Hindlimb muscle (tissue), 1 donor: ENCODE measurements at places on chromosomes 6 and 20.
A peak's percentile ranks its signal among the peaks of the same experiment; 100 is the strongest.

DNA sequence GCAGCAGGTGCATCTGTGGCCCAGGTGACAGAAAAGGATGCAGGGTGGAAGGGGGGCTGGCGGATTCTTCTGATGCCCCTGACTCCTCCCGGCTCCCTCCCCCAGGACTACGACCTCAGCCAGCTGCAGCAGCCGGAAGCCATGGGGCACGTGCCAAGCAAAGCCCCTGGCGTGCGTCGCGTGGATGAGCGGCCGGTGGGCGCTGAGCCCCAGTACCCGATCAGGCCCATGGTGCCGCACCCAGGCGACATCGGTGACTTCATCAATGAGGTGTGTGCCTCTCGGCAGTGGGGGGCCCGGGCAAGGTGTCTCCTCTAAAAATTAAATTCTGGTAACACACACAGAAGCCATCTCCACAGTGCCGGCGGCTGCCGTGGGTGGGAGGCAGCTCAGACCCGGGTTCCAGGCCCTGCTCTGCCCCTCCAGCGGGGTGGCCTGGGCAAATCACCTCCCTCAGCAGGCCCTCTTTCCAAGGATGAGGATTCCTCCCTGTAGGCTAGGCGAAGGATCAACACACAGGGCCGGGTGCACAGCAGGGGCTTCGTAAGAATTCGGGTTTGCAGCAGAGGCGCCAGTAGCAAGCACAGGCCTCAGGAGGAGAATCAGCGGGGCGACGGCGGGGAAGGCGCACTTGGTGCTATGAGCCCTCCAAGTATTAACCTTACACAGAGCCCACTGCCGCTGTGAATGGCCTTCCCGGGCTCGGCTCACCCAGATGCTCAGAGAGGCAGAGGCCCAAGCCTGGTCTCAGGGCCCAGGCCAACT lies 131.5 kb downstream of the TAF4 start:
- DNase-seq, result no peak

DNA sequence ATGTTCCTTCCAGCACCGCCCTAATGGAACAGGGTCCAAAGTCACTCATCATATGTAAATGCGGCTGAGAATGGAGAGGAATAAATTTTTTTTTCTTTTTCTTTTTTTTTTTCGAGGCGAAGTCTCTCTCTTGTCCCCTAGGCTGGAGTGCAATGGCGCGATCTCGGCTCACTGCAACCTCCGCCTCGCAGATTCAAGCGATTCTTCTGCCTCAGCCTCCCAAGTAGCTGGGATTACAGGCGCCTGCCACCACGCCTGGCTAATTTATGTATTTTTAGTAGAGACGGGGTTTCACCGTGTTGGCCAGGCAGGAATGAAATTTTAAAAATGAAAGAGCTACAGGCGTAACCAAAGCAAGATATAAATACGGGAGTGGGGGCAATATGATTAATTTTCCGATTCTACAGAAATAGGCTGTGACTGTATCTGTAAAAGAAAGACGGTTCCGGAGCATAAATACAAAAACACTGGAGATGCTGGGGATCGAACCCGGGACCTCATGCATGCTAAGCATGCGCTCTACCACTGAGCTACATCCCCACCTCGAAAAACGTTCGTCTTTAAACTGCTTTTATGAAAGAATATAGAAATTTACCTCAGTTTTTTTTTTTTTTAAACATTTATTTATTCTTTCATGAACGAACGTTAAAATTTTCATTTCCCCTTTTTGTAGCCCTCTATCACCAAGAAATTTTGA lies 132.2 kb downstream of the GPX5 start:
- DNase-seq, result peak; percentile 77

GRCh38 chr20:39775110-39775509 lies 813.0 kb downstream of the DHX35 start:
- DNase-seq, result no peak

GRCh38 chr6:21742238-21742660 lies 148.7 kb downstream of the SOX4 start:
- DNase-seq, result no peak

DNA sequence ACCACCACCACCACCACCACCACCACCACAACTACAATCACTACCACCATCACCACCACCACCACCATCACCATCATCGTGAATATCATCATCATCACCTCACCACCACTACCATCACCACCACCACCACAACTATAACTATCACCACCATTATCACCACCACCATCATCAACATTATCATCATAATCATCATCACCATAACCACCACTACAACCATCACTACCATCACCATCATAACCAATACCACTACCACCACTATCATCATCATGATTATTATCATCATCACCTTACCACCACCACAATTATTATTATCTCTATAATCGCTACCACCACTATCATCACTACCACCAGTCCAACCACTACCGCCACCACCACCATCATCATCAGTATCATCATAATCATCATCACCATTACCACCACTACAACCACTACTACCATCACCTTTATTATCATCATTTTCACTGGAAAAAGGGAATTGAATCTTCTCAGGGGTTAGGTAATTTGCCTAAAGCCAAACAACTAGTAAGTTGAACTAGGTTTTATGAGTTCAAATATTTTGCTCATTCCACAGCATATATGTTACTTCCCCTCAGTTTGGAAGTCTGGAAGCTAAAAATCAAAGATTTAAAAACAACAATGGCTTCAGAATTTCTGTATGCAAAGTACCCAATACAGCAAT lies 8.3 kb downstream of the RIPOR2 start:
- DNase-seq, result no peak

DNA sequence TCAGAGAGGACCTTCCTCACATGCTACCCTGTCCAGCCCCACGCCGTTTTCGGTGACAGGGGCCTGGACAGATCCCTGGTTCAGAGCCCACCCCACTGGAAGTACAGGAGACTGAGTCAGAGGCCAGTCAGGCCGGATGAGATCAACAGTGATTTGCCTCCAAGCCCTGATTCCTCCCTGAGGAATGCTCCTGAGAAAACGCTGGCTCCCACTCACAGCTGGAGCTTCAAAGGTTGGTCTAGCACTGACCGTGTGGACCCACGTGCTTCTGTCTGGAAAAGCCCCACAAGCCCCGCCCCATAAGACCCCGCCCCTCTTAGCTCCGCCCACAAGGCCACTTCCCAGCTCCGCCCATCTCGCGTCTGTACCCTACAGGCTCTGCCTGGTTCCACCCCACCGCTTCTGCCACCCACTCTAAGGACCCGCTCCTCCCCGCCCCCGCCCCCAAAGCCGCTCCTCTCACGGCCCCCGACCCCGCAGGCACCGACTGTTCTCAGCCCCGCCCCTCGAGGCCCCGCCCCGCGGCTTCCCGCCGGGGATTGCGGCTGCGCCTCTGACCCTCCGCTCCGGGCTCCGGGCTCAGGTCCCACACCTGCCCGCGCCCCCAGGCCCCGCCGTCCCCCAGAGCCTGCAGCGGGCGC lies 64.9 kb upstream of the BHLHE23 start:
- no peak for DNase-seq

- no peak for DNase-seq
Observed at GRCh38 chr6:31721351-31722020, at the start of gene LY6G6C. LY6G6C (minus strand) TSS chr6:31721746; CDS start chr6:31721679, 67 bp downstream.

GRCh38 chr20:13432126-13432525 lies 206.6 kb downstream of the TASP1 start:
- DNase-seq, result no peak

DNA sequence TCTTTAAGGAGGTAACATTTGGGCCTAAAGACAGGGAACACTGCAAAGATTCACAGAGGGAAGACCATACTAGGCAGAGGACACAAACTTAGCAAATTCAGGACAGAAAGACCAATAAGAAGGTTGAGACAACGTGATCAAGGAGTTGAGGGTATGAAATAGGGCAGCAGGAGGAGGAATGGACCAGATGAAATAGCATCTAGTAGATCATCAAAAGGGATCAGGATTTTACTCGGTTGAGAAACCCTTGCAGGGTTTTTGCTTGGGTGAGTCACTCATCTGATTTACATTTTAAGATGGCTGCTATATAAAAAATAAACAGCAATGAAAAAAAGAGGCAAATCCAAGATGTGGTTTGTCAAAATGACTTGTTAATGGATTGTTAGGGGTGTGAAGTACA lies 4.7 kb downstream of the BCLAF1 start:
- DNase-seq, result no peak

DNA sequence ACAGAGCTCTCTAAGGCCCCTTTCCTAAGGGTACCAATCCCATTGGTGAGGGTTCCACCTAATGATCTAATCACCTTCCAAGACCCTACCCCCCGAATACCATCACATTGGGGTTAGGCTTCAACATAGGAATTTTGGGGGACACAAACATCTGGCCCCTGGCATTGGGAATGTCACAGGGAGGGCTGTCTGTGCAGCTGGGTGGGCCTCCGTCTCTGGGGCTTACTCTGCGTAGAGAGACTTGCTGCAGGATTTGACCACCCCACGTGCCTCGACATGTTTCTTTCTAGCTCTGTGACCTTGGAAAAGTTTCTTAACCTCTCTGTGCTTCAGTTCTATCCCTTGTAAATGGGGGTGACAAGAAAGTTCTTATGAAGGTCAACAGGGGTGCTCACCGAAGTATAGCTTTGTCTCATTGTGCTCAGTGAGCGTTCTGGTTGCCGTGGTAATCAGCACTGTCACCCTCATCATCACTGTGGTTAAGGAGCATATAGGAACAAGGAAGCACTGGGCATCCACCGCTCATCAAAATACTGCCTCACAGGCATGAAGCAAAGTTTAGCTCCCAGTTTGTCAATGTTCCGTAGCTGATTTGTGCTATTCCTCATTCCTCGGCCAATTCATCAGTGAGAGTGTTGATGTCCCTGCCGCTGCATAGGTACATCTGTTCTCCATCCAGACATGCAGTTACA lies 152.8 kb downstream of the SYCP2 start:
- no peak for DNase-seq

GRCh38 chr6:35557239-35557638 lies 44.5 kb upstream of the TULP1 start:
- no peak for DNase-seq

DNA sequence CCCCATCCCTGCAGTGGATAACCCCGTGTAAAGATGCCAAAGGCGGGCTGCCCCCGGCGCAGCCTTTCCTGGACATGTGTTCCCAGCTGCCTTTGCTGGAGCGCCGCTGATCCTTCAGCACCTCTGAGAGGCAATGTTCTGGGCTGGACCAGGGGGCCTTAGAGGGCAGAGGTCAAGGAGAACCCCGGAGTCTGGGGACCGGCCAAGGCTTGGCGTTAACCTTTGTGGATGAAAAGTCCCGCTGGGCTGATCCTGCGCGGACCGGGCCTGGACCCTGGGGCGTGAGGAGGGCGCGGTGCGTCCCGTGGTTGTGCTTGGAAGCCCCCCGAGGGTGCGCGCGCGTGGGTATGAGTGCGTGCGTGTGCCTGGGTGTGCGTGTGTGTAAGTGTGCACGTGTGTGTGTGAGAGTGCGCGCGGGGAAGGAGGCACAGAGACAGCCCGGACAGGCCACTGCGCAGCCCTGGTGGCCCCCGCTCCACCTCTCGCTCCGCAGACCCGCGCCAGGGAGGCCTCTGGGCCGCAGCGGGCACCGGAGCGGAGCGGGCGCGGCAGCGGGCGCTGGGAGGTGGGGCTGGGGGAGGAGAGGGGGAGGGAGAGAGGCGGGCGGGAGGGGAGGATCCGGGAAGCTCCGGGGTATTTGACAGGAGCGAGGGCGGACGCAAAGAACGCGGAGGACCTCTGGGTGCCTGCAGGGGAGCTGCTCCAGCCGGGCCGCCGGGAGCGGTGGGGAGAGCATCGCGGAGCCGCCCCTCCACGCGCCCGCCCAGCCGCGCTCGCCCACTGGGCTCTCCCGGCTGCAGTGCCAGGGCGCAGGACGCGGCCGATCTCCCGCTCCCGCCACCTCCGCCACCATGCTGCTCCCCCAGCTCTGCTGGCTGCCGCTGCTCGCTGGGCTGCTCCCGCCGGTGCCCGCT lies at the start of gene SMOC2:
Gene SMOC2, plus strand, starts transcription at position 665 of the 914 bp plus-strand sequence. Its CDS starts 187 bp downstream, at position 852.
- DNase-seq, result peak; percentile 55

- no peak for DNase-seq
Observed at GRCh38 chr6:18410412-18410811, 23.3 kb downstream of the RNF144B start.

DNA sequence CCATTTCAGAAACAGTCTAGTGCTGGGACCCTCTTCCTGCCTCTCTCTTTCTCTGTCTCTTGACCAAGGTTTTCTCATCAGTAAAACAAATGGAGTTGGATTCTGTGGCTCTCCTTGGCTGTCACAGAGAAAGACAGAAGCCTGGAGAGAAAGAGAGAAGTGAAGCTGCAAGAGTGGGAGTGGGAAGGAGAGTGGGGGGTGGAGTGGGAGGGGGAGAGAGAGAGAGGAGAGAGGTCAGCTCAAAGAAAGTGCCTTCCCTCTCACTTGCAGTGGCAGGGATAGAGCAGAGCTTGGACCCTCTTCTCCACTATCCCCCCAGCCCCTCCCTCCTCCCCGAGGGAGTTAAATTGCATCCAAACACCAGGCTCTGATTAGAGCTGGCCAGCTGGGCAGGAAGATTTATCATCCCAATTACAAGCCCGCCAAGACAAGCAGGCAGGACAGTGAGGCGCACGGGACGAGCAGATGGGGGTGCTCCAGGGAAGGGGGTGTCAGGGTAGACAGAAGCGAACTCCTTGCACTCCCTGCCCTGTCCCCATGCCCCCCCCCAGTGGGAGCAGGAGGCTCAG lies 74.3 kb downstream of the CD40 start:
- DNase-seq, result no peak

DNA sequence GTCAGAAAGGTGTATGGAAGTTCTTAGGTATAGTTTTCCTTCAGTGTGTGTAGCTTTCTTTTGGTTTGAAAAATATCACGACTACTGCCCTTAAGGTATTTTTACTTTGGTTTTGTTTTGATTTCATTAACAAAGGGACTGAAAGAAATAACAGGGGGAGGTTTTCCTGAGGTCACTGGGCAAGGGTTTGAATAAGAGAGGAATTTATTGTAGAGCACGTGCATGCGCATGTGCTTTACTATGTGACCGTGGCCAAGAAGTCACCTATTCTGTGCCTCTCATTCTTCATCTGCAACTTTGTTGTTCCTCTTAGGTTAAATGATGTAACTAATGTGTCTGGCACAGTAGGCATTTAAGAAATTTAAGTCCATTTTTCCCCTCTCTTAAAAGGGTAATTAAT lies 4.1 kb upstream of the MAN1A1 start:
- no peak for DNase-seq

- no peak for DNase-seq
Observed at GRCh38 chr6:33934731-33935270, 131.0 kb upstream of the MLN start.

- DNase-seq, result no peak
Observed at GRCh38 chr20:49616154-49617007, 48.4 kb upstream of the PTGIS start.

DNA sequence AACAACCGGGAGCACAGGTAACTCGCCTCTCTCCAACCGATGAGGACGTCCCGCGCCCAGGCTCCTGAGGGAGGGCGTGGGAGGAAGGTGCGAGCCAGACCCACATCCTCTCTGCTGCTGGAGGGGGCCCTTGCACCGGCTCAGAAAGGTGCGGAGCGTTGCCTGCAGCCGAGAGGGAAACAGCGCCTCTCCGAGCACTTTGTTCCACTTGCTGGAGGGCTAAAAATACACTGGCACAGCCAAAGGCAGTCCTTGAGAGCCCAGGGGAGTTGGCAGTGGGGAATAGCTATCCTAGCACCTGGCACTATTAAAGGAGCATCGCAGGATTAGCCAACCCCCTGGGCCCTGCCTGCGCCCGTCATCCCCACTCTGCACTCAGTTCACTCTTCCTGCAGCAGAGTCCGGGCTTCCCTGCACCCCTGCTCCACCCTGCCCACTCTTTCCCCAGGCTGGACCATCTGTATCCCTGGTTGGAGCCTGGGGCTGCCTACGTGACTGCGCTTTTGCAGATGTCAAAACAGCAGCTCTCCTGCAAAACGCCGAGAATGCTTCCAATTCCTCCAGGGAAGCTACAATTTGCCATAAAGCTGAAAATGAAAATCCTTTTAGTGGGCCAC lies 108.9 kb downstream of the SNX5 start:
- no peak for DNase-seq

GRCh38 chr6:79461205-79461604 lies 76.0 kb downstream of the LCA5 start:
- no peak for DNase-seq
